ENCODE measurements at places on chromosomes 3 and 15.
A peak's percentile ranks its signal among the peaks of the same experiment; 100 is the strongest.

- peak; percentile 55 for DNase-seq
- no peaks in the 10 kb centered on the region for H3K27me3 ChIP-seq
- H3K4me1 ChIP-seq: no peaks in the 10 kb centered on the region
- H3K4me3 ChIP-seq: no peak overlapping the region
Measured at GRCh38 chr3:170117134-170117533, 64.4 kb downstream of the PHC3 start.

DNA sequence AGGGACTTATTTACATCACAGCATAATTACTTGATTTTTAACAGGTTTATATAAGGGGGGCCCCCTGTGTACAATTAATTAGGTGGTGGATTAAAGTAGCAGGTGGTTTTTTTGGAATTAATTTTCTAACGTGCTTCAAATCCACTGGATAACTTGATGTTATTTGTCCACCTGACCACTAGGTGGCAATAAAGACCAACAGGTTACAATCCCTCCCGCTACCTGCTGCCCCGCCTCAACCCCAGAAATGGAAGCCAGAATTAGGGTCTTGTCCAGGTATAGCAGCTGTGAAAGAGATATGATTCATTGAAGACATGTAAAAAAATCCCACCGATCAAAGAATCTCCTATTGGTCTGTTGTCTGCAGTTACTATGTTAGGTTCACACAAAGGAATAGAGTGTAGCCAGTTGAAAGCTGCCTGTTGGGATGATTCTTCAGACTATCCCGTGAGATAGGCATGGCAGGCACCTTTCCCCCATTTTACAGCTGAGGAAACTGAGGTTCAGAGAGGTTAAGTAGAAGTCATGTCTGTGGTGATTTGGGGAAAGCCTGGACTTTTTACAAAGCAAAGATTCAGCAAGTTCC, 44.0 kb downstream of the MFSD1 start:
- H3K36me3 ChIP-seq: no peaks in the 10 kb centered on the region
- H3K27me3 ChIP-seq: no peaks in the 10 kb centered on the region
- H3K27ac ChIP-seq: no peak overlapping the region
- DNase-seq: peak; percentile 47
- H3K4me1 ChIP-seq: no peaks in the 10 kb centered on the region

- no peaks in the 10 kb centered on the region for H3K27me3 ChIP-seq
- no peak overlapping the region for H3K4me3 ChIP-seq
- no peaks in the 10 kb centered on the region for H3K4me1 ChIP-seq
- H3K27ac ChIP-seq: no peak overlapping the region
- no peaks in the 10 kb centered on the region for H3K36me3 ChIP-seq
Measured at GRCh38 chr3:179107617-179108016, 36.0 kb upstream of the ZMAT3 start.

GRCh38 chr3:169199283-169199682, 464.2 kb downstream of the MECOM start:
- H3K27me3 ChIP-seq: no peaks in the 10 kb centered on the region
- H3K27ac ChIP-seq: no peak overlapping the region
- no peak overlapping the region for H3K4me3 ChIP-seq
- no peak for DNase-seq
- no peaks in the 10 kb centered on the region for H3K36me3 ChIP-seq

GRCh38 chr3:62566022-62566557, 192.7 kb upstream of the FEZF2 start:
- H3K36me3 ChIP-seq: no peaks in the 10 kb centered on the region
- no peak overlapping the region for H3K27ac ChIP-seq
- no peak for DNase-seq
- no peaks in the 10 kb centered on the region for H3K4me1 ChIP-seq

DNA sequence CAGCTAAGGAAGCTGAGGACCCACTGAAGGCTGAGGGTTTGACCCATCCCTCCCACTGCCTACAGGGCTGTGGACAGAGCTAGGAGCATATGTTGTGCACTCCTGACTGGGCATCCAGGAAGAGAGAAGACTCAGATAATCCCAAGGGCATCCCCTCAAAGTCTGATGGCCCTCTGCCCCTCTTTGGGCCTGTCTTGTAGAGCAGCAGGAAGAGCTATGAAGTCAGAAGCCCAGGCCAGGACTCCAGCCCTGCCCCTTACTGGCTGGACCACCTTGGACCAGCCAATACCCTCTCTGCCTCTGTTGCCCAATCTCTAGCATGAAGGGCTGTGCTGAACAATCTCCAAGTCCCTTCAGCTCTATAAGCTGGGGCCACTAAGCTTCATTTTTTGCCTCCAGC, 210.8 kb downstream of the RPLP1 start:
- H3K27me3 ChIP-seq: no peaks in the 10 kb centered on the region
- H3K4me1 ChIP-seq: no peaks in the 10 kb centered on the region
- H3K27ac ChIP-seq: no peak overlapping the region

- no peaks in the 10 kb centered on the region for H3K27me3 ChIP-seq
- no peak overlapping the region for H3K27ac ChIP-seq
- H3K36me3 ChIP-seq: no peaks in the 10 kb centered on the region
Measured at GRCh38 chr3:49966233-49966942, 26.4 kb downstream of the RBM6 start.
